ENCODE measurements at places on chromosomes 6 and 20.
A peak's percentile ranks its signal among the peaks of the same experiment; 100 is the strongest.

DNA sequence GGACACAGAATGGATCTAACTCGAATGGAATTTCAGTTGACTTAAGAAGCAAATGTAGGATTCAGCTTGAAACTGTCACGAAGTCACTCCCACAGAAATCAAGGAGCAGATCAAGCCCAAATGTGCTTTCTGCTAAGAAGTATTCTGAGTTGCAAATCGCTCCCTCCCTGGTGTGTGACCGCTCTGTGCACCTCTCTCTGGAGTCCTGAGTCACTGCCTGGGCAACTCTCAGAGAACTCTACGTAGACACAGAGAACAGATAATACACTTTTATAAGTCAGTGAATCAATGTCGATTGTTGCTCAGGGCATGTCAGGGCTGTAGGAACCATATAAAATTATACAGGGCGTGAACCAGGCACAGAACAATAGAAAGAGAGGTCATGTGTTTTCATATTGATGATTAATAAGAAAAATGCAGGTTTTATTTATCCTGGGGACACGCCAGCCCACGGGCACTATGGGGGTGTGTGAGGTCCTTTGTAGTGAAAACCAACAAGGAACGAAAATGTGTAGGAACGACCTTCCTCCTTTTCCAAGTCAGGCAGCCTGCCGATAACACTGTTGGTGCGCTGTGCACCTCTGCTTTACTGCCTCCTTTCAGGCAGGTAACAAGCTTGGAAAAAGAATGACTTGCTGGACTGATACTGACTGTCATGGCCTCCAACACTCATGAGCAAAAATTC lies 248.1 kb upstream of the FOXQ1 start:
- DNase-seq, result no peak

DNA sequence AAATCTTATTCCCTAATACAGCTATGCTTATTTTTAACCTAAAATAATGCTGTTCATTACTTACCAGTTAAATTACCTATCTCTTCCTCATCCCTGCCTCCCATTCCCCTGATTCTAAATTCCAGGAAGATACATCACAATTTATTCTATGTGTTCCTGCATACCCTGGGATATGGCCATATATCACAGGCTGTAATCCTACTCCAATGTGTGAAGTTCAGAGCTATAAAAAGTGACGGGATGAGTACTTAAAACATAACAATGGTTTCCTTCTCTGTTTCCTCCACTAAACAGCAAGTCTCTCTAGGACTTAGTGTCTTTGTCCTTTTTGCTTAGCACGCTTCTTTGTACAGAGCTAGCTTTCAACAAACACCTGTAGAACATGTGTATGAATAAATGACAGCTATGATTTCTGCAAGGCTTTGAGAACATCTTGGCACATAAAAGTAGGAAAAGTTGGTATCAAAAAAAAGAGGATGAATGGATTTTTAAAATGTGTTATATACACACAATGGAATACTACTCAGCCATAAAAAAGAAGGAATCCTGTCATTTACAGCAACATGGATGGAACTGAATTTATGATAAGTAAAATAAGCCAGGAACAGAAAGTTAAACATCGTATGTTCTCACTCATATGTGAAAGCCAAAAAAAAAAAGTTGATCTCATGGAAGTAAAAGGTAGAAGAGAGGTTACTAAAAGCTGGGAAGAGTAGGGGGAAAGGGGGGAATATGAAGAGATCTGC lies 45.8 kb downstream of the SESN1 start:
- DNase-seq, result no peak

DNA sequence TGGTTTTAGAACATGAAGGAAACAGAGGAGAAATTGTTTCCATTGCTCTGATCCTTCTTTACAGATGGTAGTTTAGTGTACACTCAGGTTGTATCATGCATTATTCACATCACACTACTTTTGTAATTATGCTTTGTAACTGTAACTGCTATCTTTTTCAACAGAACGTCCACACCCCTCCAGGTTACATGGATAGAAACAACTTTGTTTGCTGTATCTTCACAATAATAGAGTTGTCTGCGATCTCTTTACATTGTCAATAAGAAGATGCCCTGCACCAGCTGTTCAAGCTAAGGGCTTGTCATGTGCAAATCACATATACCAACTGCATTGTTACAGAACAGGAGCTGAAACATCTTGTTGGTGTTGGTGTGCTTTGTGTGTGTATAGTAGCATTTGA lies 67.9 kb upstream of the MAP7 start:
- DNase-seq, result no peak

- DNase-seq, result peak; percentile 14
Observed at GRCh38 chr6:42661540-42662153, 60.8 kb downstream of the PRPH2 start.

- no peak for DNase-seq
Observed at GRCh38 chr6:142941018-142941417, 4.0 kb downstream of the HIVEP2 start.

- no peak for DNase-seq
Observed at GRCh38 chr6:100096936-100097335, 102.9 kb upstream of the MCHR2 start.

DNA sequence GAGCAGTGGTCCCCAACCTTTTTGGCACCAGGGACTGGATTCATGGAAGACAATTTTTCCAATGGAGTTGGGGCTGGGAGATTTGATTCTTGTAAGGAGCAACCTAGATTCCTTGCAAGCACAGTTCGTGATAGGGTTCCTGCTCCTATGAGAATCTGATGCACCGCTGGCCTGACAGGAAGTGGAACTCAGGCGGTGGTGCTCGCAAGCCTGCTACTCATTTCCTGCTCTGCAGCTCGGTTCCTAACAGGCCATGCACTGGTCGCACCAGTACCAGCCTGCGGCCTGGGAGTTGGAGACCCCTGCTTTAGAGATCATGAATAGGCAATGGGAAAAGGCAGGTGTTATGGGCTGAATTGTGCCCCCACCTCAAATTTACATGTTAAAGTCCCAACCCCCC lies 131.2 kb downstream of the PFDN4 start:
- DNase-seq, result no peak

GRCh38 chr6:13617066-13617465 lies 1.9 kb downstream of the NOL7 start:
- no peak for DNase-seq

GRCh38 chr6:22135395-22135794 lies 161.4 kb downstream of the PRL start:
- no peak for DNase-seq

GRCh38 chr6:136963259-136963658 lies 41.2 kb downstream of the SLC35D3 start:
- DNase-seq, result no peak

DNA sequence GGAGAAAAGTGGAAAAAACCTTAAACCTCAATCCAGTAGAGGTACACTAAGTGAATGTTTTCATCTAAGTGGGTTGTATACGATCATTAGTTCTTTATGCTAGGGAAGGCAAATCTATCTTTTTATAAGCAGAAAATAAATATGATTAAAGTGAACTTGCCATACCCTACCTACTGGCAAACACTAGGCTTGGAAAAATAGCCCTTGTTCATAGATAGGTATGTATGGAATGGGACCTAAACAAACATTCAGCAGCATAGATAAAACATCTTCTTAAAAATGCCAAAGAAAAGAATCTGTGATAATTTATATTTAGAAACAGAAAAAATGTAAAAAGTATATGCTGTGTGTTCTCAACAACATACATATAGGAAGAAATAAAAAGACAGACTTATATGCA lies 18.8 kb downstream of the REV3L start:
- DNase-seq, result no peak

DNA sequence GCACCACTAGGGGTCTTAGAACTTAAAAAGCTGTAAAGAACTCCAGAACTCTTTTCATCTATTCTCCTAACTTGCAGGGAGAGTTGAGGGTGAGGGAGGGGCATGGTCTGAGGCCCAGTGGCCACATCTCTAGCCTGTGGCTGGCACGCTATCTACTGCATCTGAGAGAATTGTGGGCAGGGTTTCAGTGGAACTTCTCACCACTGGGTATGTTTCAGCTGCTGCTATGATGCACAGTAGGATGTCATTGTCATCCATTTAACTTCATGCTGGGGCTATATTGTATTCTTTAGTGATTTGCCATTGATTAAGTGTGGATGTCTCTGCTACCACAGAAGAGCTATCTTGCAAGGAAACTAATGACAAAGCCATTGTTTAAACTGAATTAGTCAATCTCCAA lies 4.5 kb downstream of the TMEM14A start:
- no peak for DNase-seq

- DNase-seq, result no peak
Observed at GRCh38 chr6:33908025-33908424, 104.2 kb upstream of the MLN start.

DNA sequence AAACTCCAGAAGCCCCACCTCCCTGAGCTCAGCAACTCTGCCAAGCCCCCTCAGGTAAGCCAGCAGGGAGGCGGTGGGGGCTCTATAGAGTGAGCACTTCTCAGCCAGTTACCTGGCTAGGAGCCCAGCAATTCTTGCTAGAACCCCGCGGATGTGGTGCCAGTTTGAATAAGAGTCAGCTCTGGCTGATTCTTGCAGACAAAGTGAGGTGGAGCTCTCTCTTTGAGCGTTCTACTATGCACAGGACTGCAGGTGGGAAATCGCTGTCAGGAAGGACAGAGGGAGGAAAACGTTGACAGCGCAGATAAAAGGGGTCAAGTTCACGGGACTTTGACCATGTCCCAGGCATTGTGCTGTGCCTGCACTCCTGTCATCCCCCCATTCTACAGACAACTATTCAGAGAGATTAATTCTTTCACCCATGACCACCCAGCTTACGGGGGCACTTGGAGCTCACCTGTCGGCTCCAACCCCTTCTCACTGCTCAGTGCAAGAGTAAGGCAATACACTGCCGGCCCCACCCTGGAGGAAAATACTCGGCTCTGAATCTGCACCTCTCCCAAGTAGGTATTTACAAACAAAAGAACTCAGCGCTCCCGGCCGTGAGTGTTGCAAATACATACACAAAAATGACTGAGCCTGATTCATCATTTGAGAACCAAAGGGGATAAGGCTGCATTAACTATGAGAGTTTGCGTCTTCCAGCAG lies 92.9 kb downstream of the ANKRD60 start:
- DNase-seq, result no peak

- no peak for DNase-seq
Observed at GRCh38 chr6:48098923-48099322, 12.1 kb downstream of the PTCHD4 start.

DNA sequence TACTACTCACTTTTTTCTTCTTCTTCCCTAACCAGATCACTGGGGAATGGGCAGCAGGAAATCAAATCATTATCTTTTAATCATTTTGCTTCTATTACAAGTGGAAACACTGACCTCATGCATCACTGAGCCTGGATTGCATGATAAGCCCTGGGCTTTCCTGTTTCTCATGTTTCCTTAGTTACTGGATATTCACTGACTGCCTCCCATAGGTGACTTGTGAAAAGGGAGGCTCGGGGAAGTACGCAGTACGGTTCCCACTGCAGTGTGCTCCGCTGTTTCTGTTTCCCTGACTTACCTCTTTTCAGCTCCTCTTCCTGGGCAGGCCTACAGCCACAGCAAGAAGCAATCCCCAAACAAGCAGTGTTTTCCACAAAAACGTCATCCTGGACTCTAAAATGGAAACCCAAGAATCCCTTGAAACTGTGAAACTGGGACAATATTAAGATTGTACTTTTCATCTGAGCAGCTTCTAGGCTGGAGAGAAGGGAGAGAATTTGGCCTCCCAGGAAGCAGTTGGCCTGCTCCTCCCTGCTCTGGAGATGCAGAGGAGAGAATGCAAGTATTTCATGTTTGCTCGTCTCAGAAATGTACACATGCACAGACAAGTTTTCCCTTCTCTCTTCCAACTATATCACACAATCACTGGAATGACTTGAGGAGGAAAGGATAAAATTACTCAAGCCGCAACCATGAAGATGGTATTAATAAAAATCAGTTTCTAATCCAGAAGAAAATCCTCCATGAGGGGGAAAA lies 13.1 kb downstream of the BTNL2 start:
- no peak for DNase-seq

DNA sequence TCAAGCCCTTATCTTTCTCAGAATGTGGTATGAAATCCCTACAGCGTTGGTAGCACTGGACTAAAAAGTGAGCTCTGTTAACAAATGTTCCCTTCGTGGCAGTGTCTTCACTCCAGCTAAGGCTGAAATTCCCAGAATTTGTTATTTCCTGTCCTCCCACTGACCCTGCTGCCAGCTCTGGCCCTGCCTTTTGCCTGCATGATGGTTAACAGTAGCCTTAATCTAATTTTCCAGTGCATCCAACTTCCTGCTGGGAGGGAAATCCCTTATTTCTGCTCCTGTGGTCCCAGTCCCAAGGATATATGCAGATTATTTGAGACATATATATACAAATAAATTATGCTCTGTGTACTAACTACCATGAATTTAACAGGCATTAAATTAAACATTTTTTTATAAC lies 157.2 kb upstream of the CARMIL1 start:
- no peak for DNase-seq

DNA sequence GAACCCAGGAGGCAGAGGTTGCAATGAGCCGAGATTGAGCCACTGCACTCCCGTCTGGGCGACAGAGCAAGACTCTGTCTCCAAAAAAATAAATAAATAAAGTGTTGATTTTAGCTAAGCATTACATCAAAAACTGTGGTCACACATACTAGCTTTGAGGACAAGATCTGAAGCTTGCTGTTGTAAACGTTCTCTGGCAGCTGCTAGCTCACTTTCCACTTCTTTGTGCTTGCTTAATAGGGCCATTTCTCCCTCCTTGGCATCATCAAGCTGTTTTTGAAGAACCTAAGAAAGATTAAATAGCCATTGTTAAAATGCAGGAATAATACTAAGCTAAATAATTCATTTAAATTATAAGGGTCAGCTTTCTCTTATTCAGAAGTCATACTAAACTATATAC lies 55.7 kb downstream of the FAM184A start:
- DNase-seq, result no peak

DNA sequence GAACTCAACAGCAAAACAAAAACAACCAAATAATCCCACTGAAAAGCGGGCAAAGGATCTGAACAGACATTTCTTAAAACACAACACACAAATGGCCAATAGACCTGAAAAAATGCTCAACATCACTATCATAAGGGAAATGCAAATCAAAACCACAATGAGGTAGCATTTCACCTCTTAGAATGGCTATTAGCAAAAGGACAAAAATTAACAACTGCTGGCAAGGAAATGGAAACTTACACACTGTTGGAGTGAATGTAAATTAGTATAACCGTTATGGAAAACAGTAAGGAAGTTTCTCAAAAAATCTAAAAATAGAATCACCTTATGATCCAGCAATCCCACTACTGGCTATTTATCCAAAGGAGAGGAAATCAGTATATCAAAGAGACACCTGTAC lies 20.9 kb downstream of the FAM8A1 start:
- no peak for DNase-seq

GRCh38 chr6:169254456-169255316 lies 1.0 kb upstream of the THBS2 start:
- DNase-seq, result no peak

DNA sequence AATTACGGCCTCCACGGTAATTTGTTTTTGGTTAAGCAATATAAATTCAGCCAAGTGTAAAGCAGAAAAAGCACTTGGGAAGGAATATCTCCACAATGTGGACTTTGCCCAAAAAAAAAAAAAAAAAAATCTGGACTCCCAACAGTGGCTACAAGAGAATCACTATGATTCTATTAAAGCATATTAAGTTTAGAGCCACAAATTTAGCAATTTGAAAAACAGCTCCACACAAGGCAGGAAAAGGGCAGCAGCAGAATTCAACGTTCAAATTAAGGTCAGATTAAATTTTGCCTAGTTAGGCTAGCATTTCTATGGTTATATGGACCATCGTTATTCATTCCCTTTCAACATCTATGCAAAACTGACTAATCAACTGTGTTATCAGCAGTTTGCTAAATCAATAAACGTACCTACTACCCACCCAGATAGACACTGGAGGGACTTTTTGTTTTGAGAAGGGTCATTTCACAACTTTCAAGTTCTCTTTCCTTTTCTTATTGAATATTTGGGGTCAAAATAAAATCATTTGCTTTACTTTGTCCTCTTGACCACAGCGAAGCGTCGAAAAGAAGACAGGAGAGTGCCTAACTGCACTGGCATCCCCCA lies 1.0 kb downstream of the MCM9 start:
- no peak for DNase-seq
